WTC11 (cell line): ENCODE measurements at places on chromosomes 11 and 22. TPM values are rescaled to one million over a fixed set of nuclear protein-coding genes. Genes with fewer than 3 reads are reported as not detected.

SOX10 gene
- total RNA-seq, result 2.7 to 3.6 TPM (median 3.0 TPM) in 3 replicates

KRTAP5-11 gene
- total RNA-seq, result not detected in 3 replicates

TMEM45B gene
- 0.25 to 0.59 TPM (median 0.37 TPM) in 3 replicates for total RNA-seq

DCHS1 gene
- total RNA-seq, result 11.5 to 14.2 TPM (median 12.6 TPM) in 3 replicates

CD6 gene
- total RNA-seq, result 0.53 to 1.0 TPM (median 0.73 TPM) in 3 replicates

PGA5 gene
- total RNA-seq, result 0.16 to 0.35 TPM (median 0.30 TPM) in 3 replicates

NXPE2 gene
- not detected in 3 replicates for total RNA-seq
